Hematopoietic multipotent progenitor cell treated with erythropoietin and hydrocortisone succinate and interleukin-3 and kit ligand, for 17 days (in vitro differentiated cells): ENCODE measurements at places on chromosomes 5 and 9.

- DNase-seq: no peak
These were observed 454.2 kb upstream of the SGCD start for GRCh38 chr5:155872629-155873220.

- no peak for DNase-seq
These were observed 169.9 kb downstream of the PARP8 start for GRCh38 chr5:50836356-50836755.

DNA sequence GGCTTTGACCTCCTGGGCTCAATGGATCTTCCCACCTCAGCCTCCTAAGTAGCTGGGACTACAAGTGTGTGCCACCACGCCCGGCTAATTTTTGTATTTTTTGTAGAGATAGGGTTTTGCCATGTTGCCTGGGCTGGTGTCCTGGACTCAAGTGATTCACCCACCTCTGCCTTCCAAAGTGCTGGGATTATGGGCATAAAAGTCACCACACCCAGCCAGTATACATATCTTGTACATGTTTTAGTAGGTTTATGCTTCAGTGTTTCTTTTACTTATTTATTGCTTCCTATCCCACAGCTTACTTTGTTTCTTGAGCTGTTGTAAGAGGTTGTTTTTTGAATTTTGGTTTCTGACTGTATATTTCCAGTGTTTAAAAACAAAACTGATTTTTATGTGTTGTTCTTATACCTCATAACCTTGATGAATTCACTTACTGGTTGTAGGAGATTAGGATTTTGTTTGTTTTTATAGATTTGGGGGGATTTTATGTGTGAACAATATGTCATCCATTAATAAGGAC, 12.9 kb downstream of the FBXW5 start:
- no peak for DNase-seq

DNA sequence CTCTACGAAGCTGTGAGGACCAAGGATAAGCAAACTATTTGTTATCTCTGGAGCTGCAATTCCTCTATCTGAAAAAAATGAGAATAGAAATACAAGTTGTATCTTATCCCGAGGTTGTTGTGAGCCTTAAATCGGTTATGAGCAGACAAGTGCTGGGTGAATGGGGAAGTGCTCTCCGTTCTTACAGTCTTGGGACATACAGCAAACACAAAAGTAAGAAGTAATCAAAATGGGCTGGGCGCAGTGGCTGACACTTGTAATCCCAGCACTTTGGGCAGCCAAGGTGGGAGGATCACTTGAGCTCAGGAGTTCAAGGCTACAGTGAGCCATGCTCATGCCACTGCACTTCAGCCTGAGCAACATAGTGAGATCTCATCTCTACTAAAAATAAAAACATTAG, 31.7 kb downstream of the ITK start:
- no peak for DNase-seq

DNA sequence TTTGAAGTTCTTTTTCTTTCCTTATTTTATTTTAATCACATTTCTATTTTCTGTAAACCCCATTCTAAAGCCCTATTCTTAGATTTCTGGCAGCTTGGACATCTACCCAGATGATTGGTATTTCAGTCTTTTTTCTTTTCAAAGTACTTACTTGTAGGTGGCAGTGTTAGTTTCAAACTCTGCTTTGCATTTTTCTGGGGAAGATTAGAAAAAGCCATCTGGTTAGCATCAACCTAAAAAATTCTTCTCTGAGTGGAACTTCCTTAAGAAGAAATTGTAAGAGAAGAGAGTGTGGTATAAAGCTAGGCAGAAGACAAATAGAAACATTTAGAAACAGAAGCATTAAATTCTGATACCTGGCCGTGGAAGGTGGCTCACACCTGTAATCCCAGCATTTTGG, 17.2 kb upstream of the TENT2 start:
- DNase-seq: no peak

- DNase-seq: no peak
These were observed 12.1 kb downstream of the WWC1 start for GRCh38 chr5:168303393-168304025.

- DNase-seq: no peak
These were observed 2.3 kb upstream of the OTP start for GRCh38 chr5:77640589-77641396.

- no peak for DNase-seq
These were observed 198.4 kb upstream of the SNX2 start for GRCh38 chr5:122576256-122577016.

- DNase-seq: no peak
These were observed 332.0 kb downstream of the SPATA31D1 start for GRCh38 chr9:82320566-82320965.

GRCh38 chr9:107029146-107029545, 166.2 kb downstream of the ZNF462 start:
- no peak for DNase-seq

DNA sequence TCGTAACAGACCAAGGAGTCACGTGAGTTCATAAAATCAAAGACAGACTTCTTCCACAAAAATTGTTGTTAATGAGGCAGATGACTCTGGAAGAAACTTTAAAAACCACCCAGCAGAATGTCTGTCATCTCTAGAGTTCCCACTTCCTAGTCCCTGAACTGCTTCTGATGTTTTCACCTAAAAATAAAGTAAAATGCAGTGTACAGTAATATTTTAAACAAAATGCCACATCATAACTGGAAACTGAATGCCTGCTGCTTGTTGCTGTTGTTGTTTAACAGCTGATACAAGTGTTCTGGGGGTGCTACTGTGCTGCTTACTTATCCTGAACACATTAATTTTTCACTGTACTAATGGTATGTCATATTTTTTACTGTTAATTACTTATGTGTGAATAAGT, 577.2 kb downstream of the MTRR start:
- no peak for DNase-seq

DNA sequence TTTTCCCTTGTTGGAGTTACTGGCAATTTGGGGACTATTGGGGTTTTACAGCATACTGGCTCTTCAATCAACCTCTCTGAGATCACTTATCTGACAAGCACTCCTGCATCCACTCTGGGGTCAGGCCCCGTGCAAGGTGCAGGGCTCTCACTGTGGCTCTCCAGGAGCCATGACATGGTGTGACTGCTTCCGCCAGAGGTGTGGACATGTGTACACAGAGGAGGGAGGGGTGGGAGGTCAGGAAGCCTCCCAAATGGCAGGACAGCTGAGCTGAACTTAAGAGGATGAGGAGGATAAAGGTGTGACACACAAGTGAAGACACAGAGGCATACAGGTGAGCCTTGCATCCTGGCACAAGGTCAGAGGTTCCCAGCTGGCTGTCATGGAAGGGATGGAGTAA, 24.3 kb downstream of the SHB start:
- no peak for DNase-seq

- DNase-seq: no peak
These were observed 530.3 kb upstream of the KLF4 start for GRCh38 chr9:108019821-108020220.

GRCh38 chr5:124980163-124980941, 233.9 kb upstream of the ZNF608 start:
- no peak for DNase-seq

- peak; percentile 55 for DNase-seq
These were observed 59.8 kb downstream of the MARCHF3 start for GRCh38 chr5:126970517-126971017.

- DNase-seq: no peak
These were observed 213.8 kb downstream of the MLLT3 start for GRCh38 chr9:20408513-20408912.

GRCh38 chr5:83277154-83277553, 194.4 kb upstream of the VCAN start:
- DNase-seq: no peak

- no peak for DNase-seq
These were observed 44.3 kb downstream of the SMARCA2 start for GRCh38 chr9:2059274-2059929.

GRCh38 chr9:108877524-108877923, 15.5 kb downstream of the ACTL7A start:
- no peak for DNase-seq

DNA sequence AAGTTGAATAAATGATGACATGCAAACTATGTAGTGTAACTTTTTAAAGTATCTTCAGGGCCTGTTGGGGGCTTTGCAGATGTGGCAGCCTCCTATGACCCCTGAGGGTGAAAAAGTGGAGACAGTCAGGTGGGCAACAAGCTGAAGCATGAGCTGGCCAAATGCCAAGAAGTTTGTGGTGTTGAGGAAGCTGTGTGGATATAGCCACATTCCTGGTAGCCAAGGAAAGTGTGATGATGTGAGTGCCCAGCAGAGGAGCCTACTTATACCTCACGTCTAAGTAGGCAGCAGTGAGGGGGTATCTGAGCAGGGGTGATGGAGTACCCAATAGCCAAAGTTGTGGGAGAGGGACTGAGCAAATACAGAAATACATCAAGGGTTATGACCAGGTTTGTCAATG, 621.2 kb upstream of the CDH6 start:
- no peak for DNase-seq

GRCh38 chr9:127980060-127980705, 606 bp downstream of the EEIG1 start:
- DNase-seq: no peak

GRCh38 chr5:141485321-141486055, 658 bp downstream of the PCDHGC4 start:
- DNase-seq: no peak

- DNase-seq: no peak
These were observed 38.8 kb upstream of the ZNF618 start for GRCh38 chr9:113837334-113837733.

GRCh38 chr5:157819502-157820115, 39.3 kb downstream of the CLINT1 start:
- no peak for DNase-seq

DNA sequence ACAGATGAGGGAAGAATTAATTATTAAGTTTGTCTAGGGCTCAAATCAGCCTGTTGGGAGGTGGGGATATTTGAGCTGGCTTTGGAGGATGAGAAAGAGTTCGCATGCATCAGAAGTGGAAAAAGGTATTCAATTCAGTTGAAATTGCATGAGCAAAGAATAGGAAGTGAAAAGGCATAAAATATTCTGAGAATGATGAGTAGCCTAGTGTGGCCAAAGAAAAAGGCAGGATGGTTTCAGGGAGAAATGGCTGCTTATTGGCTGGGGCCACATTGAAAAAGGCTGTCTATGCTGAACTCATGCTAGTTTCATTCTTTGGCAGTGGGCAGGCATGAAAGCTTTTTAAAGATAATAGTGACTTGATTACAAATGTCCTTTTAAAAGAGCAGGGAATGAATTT, 235.4 kb upstream of the RIOK2 start:
- no peak for DNase-seq

- no peak for DNase-seq
These were observed 203.8 kb downstream of the SNCAIP start for GRCh38 chr5:122515709-122516431.

DNA sequence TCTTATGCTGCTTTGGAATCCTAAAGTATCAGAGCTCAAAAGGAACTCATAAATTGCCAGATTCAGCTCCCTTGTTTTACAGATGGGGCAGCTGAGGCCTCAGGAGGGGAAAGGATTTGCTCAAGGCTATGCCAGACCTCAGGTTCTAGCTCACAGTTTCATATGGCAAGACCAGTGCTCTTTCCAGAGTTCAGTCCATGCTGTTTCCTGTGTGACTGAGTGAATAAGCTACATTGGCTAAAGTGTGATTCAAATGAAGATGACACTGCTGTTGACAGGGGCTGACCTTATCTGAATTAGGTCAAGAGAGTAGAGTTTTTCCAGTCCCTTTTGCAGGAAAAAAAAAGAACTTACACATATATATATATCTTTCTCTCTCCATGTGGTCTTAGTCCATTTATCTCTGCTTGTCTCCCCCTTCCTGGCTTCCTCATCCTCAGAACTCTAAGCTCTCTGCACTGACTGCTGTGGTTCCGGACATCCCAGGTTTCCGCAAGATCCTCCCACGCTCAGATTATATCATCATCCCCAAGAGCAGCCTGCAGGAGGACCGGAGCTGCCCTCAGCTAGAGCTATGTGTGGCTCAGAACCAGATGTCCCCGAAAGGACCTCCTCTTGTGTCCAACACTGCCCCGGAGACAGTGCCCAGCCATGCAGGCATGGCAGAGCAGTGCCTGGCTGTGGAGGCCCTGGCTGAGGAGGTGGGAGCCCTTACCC, 9.3 kb downstream of the HMGXB3 start:
- no peak for DNase-seq

- DNase-seq: no peak
These were observed 83.0 kb downstream of the SMC2 start for GRCh38 chr9:104177003-104177611.

DNA sequence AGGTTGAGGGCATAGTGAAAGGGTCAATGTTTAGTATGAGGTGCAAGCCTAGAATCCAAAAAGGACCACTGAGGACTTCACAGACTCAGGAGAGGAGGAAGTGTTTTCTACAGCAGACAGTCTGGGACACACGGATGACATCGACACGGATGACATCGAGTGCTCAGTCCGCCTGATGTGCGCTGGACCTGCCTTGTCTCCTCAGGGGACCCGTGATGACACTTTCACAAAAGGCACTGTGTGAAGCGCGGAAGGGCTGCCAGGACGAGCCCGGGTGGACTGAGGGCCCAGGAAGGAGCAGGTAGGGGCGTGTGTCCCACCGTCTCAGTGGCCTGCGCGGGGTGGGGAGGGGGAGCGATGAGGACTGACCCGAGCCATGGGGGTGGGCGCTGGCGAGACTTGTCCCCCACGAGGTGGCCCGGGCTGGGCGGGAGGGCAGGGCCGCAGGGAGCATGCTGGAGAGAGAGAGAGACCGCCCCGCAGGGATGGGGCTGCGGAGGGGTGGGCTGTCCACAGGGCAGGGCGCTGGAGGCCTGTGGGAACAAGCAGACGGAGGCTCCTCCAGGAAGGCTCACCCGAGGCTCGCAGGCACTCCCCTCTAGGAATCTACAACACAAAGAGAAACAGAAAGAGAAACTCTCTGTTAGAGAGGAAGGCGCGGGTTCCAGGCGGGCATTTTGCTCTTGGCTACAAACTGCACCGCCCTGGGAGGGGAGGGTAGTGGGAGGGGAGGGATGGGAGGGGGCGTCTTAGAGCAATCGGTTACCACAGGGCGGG, 54.9 kb downstream of the USP20 start:
- DNase-seq: no peak

- DNase-seq: no peak
These were observed 5.8 kb upstream of the HAND1 start for GRCh38 chr5:154483654-154484392.

DNA sequence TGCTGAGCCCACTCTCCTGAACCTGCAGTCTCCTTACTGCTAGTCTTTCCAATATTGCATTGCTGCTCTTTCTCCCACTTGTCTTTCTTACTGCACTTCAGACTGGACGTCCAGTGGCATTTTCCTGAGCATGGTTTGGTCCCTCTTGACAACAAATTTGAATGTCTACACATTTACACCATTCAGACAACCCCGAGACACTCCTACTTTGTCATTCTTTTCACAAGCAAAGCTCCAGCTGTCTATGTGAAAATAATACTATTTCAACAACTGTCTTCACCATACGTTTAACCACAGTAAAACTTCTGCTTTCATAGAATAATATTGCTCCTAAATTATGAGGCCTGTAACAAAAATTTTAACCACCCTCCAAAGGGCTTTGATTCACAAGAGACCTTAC, 10.4 kb upstream of the APTX start:
- DNase-seq: no peak

DNA sequence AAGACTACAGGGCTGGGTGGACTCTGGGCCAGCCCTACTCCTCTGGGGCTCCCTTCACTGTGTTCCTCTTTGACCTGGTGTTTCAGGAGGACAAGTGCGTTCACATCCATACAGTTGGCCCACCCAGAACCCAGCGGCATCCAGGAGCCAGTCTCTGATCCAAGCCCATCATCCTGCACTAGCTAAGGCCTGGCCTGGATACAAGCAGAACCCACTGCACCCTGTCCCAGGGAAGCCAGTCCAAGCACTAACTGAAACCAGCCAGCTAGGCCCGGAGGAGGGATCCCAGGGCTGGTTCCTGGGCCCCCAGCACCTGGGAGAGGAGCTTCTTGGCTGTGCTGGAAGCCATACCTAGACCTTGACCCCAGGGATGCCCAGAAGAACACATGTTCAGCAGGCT, 4.1 kb upstream of the GBGT1 start:
- no peak for DNase-seq
